ENCODE measurements at places on chromosomes 16 and 17. TPM values are rescaled to one million over a fixed set of nuclear protein-coding genes. Genes with fewer than 3 reads are reported as not detected.

PLLP gene
- total RNA-seq, result 5.5 TPM

CACNG1 gene
- total RNA-seq, result 120 TPM

DLX4 gene
- not detected for total RNA-seq

CLDN6 gene
- total RNA-seq, result not detected

ACAP1 gene
- 0.22 TPM for total RNA-seq

SMIM5 gene
- total RNA-seq, result not detected

PRSS36 gene
- 1.0 TPM for total RNA-seq

PLD6 gene
- total RNA-seq, result 5.1 TPM

LPO gene
- not detected for total RNA-seq

CCL3 gene
- total RNA-seq, result 1.7 TPM

SLC38A10 gene
- total RNA-seq, result 25.8 TPM

RPL26 gene
- total RNA-seq, result 2,913 TPM

C16orf82 gene
- total RNA-seq, result not detected

EFCAB5 gene
- not detected for total RNA-seq

RUNDC3A gene
- not detected for total RNA-seq

TRAF4 gene
- total RNA-seq, result 2.0 TPM

GAST gene
- not detected for total RNA-seq

NXN gene
- total RNA-seq, result 86.4 TPM

POLR2A gene
- total RNA-seq, result 20.3 TPM

SLC22A31 gene
- not detected for total RNA-seq

KRT36 gene
- total RNA-seq, result not detected

TCAP gene
- total RNA-seq, result 3,024 TPM

KRT13 gene
- total RNA-seq, result not detected

TRPV2 gene
- total RNA-seq, result 3.9 TPM

SP6 gene
- total RNA-seq, result not detected

SSTR5 gene
- 0.24 TPM for total RNA-seq

CHAD gene
- total RNA-seq, result not detected

TBC1D3C gene
- not detected for total RNA-seq

CREBBP gene
- 50.3 TPM for total RNA-seq

CCL16 gene
- total RNA-seq, result not detected

NHLRC4 gene
- 0.46 TPM for total RNA-seq

Measured in gastrocnemius medialis (tissue), 4 donors.